ENCODE measurements at places on chromosomes 1 and 21. TPM values are rescaled to one million over a fixed set of nuclear protein-coding genes. Genes with fewer than 3 reads are reported as not detected.

DNA sequence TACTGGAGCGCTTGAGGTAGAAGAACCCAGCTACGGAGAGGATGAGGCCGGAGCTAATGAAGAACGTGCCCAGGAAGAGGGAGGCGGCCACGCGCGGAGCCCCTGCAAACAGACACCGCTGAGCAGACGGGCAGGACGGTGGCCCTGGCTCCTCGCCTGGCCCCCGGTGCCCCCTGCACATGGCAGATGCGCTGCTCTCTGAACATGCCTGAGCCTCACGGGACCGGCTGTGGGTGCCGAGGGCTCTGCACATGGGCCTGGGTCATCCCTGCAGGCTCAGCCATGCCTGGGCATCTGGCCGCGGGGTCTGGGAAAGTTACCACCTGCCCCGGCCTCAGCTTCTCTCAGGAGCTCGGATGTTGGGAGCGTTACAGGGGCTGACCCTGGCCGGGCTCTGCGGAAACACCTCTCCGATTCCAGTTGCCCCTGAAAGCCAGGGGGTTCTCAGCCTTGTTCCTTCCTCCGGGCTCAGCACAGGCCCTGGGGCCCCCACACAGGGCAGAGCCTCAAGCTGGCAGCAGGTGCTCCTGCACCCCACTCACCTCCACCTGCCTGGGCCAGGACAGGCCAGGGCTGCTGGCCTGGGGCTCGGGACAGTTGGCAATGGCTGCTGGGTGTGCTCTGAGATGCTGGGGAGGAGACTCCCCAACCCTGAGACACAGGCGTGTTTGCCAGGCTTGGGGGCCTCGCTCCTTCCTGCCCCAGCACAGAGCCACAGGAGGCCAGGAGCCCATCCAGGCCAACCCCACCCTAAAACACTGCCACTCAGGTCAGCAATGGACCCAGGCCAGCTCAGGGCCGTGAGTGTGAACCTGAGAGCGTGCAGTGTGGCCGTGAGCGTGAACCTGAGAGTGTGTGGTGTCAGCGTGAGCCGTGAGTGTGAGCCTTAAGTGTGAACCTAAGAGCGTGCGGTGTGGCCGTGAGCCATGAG lies 12.1 kb upstream of the RNF223 start:
- DNase-seq: no peak

- peak; percentile 67 for DNase-seq
Observed at GRCh38 chr1:165114022-165114888, 242.3 kb downstream of the LMX1A start.

DNA sequence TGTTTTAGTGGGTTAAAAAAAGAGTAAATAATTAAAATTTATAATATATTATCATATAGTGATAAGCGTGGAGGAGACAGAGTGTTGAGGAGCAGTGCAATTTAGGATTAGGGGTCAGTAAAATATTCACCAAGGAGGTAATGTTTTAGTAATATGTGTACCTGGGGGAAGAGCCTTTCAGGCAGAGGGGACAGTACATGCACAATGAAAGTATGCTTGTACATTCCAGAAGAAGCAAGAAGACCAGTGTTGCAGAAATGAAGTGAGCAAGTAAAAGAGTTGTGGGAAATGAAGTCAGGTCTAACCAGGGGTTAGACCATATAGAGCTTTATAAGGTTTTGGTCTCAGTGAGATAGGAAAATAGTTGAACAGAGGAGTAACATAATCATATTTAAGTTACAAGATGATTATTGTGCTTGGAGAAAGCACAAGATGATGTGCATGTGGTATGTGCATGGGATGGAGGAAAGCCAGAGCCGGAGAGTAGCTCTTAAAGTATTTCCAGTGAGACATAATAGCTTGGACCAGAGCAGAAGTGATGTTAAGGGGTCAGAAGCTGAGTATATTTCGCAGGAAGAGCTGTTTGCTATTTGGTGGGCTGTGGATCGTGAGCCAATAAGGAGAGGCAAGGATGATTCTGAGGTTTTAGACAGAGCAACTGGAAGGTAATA lies 44.8 kb downstream of the SNX7 start:
- no peak for DNase-seq

- no peak for DNase-seq
Observed at GRCh38 chr1:199218533-199218932, 579.7 kb downstream of the PTPRC start.

- peak; percentile 52 for DNase-seq
Observed at GRCh38 chr21:37429356-37429755, 62.8 kb downstream of the DYRK1A start.

DNA sequence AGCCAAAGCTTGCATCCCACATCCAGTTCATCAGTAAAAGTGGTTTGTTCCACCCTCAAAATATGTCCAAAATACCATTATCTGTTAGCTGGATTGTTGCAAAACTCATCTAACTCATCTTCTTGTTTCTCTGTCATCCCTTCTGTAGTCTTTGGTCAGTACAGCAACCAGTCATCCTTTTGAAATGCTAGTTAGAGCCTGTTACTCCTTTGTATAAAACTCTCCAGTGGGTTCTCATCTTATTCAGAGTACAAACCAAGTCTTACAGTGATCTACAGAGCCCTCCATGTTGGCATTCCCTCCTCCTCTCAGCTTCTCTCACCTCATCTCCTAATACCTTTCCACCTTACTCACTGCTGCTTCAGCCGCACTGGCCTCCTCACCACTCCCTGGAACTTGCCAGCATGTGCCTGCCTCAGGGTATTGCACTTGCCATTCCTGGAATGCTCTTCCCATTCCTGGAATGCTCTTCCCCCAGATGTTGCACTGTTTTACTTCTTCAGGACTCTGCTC lies 70.6 kb downstream of the LAMC1 start:
- no peak for DNase-seq

- DNase-seq: peak; percentile 67
Observed at GRCh38 chr1:48469616-48470480, 2.2 kb downstream of the SPATA6 start.

DNA sequence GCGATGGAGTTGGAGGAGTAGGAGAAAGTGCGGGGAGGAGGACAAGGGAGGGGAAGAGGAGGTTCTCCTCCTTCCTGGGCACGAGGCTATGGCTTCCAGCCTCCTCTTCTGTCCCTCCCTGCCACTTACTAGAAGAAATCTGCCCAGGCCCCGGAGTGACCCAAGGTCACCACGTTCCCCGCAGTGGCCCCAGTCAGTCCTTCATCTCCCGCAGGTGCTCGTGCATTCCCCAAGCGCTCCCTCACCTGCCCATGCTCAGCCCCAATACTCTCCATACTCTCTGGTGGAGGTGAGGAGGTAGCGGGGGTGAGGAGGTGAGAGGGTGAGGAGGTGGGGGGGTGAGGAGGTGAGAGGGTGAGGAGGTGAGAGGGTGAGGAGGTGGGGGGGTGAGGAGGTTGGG lies 85.4 kb downstream of the CCDC185 start:
- DNase-seq: no peak

GRCh38 chr1:236281198-236281653 lies 532 bp downstream of the ERO1B start:
- no peak for DNase-seq

DNA sequence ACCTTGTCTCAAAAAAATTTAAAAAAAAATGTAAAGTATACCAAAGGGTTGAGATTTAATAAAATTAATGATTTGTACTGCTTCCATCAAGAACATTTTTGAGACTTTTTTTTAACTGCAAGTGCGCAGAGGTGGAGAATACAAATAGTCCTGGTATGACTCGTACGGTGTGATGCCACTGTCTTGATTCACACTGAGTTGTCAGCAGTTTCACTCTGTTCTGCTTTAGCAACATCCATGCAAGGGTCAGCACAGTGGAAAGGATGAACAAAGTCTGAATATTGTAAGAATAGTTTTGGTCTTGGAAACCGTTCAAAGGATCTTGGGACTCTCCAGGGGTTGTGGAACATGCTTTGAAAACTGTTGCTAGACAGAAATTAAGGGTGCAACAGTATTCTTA lies 40.2 kb downstream of the EXO1 start:
- no peak for DNase-seq

DNA sequence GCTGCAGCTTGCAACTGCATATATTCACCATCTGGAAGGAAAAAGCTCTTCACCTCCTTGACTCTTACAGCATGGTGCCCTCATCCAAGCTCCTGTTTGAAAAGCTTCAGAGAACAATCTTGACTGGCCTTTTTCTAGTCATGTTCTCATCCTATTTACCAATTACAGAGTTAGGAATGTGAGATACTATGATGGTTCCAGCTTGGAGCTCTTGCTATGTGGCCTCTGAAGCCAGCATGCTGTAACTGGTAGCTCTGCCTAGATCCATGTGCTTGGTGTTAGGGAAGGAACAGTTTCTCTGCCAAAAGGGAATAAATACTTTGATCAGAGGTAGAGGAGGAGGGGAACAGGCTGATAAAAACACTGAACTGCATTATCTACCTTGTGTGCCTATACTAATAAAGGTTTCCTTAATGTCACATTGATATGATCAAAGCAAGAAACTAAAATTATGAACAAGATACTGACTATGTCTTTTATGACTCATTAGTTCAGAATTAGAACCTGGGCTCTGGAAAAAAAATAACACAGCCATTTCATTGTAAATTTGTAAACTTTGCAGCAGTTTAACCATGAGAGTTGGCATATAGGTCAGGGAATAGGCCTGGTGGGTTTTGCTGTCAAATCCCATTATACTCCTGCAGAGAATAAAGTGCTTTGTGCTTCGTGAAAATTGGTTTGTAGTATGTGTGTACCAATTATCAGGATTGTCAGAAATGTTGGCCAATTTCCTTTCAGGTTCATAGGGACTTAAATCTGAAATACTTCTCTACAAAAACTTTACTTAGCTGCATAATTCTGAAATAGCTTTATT lies 92.7 kb downstream of the LEPR start:
- no peak for DNase-seq

- no peak for DNase-seq
Observed at GRCh38 chr1:66834926-66835325, 33.9 kb upstream of the INSL5 start.

DNA sequence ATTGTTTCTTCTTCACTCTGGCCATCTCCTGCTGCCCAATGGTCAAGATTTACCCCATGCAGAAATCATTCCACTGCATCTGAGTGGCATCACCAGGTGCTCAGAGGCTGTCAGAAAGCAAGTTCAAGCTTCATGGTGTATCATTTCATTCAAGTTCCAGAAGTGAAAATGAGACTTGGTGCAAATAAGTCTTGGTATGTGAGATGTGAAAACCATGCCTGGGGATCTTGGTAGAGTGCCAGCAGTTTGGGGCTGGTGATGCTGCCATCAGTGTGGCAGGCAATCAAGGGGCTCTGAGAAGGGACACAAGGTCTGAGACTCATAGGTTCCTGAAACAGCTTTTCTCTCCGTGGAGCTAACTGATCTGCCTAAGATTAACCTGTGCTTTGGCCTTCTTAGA lies 52.0 kb downstream of the CD2 start:
- DNase-seq: no peak

- no peak for DNase-seq
Observed at GRCh38 chr1:244035358-244035757, 15.7 kb upstream of the ZBTB18 start.

- DNase-seq: no peak
Observed at GRCh38 chr1:224631462-224632115, 15.5 kb downstream of the CNIH3 start.

The KIF21B gene
- total RNA-seq: 0.22 TPM

The LIPI gene
- total RNA-seq: not detected

The CD1E gene
- total RNA-seq: not detected

The SLC45A1 gene
- not detected for total RNA-seq

The NUP210L gene
- total RNA-seq: not detected

The PRR9 gene
- not detected for total RNA-seq

The CFAP107 gene
- total RNA-seq: not detected

Measured in Karpas-422 (cell line).